ENCODE measurements at places on chromosomes 5 and 9.

- no peak for DNase-seq
Measured at GRCh38 chr5:86626149-86626548, 8.4 kb downstream of the COX7C start.

DNA sequence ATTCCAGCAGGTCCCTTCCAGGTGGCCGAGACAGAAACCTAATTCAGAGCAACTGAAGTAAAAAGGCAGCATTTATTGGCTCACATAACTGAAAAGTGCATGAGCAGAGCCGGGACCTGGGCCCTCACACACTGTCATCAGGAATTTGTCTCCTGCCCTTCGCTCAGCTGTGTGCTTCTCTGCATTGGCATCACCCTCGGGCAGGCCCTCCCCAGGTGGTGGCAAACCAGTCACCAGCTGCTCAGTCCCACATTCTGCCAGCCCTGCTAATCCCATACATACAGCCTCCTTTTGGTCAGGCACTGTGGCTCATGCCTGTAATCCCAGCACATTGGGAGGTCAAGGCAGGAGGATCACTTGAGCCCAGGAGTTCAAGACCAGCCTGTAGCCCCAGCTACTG, 11.5 kb upstream of the CPLX2 start:
- DNase-seq, result no peak

GRCh38 chr9:113709721-113710120, 166.4 kb upstream of the ZNF618 start:
- DNase-seq, result no peak

DNA sequence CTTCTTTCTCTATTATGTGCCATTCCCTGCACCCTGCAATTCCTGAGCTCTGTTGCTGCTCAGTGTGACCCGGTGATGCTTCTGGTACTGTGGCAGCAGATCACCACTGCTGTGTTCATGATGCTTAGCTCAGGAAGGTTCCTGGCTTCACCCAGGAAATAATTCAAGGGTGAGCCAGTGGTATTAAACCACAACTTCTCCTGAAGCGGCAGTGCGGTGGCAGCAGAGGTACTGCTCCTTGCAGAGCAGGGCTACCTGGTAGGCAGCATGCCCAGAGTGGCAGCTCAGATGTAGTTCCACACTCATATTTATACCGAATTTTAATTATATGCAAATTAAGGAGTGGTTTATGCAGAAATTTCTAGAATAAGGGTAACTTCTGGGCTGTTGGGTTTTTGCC, 213.8 kb upstream of the ZNF608 start:
- DNase-seq, result no peak

DNA sequence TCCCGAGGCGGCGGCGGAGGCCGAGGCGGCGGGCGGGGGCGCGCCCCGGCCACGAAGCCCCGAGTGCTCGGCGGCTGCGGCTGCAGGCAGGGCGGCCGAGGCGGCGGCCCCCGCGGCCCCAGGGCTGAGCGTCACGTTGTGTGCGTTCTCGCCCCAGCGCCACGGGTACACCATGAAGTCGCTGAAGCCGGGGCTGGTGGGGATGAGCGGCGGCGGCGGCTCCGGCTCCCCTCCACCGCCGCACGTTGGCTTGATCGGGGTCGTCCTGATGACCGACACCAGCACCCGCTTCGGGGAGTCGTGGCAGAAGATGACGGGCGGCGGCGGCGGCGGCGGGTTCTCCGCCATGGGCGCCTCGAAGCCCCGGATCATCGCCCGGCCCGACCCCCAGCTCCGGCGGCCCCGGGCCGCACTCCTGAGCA, 498 bp downstream of the ZNF367 start:
- no peak for DNase-seq
